ENCODE measurements at places on chromosomes 2 and 18. TPM values are rescaled to one million over a fixed set of nuclear protein-coding genes. Genes with fewer than 3 reads are reported as not detected.
A peak's percentile ranks its signal among the peaks of the same experiment; 100 is the strongest.

- H3K36me3 ChIP-seq: peaks cover 40% of the 10 kb centered on the region
- H3K27ac ChIP-seq: peak overlapping the region; percentile 47
- H3K4me3 ChIP-seq: no peak overlapping the region
- no peak for DNase-seq
- H3K4me1 ChIP-seq: peaks cover 20% of the 10 kb centered on the region
Observed at GRCh38 chr2:201220102-201220570, 37.2 kb downstream of the CASP10 start.

DNA sequence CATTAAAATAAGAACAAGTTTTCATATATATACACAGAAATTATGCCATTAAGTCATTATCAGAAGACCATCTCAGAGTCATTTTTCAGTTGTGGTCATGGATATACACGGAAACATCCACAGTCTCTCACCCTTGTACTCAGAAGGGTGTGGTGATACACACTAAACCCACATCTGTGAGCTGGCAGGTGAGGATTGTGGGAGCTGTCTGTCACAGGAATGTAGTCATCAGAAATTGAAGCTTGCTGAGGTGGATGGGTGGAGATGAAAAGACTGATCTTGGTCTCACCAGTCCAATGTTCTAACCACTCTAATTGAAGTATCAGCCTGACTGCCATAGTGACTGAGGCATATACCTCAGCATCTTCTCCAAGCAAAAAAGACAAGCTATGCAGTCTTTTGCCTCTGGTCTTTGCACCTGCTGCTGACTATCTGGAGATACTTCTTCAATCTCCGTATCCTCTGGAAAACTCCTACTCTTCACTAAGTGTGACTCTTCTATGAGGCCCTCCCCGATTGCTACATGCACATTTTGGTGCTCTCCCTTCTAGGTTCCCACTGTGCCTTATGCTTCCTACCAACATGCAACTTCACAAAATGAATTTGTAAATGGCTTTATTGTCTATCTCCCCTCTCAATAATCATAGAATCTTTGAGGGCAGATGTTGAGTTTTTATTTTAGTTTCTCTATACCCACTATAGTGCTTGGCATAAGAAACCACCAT, 232.8 kb downstream of the DYM start:
- DNase-seq: no peak
- peaks cover 34% of the 10 kb centered on the region for H3K36me3 ChIP-seq
- H3K4me3 ChIP-seq: no peak overlapping the region
- H3K4me1 ChIP-seq: no peaks in the 10 kb centered on the region

DNA sequence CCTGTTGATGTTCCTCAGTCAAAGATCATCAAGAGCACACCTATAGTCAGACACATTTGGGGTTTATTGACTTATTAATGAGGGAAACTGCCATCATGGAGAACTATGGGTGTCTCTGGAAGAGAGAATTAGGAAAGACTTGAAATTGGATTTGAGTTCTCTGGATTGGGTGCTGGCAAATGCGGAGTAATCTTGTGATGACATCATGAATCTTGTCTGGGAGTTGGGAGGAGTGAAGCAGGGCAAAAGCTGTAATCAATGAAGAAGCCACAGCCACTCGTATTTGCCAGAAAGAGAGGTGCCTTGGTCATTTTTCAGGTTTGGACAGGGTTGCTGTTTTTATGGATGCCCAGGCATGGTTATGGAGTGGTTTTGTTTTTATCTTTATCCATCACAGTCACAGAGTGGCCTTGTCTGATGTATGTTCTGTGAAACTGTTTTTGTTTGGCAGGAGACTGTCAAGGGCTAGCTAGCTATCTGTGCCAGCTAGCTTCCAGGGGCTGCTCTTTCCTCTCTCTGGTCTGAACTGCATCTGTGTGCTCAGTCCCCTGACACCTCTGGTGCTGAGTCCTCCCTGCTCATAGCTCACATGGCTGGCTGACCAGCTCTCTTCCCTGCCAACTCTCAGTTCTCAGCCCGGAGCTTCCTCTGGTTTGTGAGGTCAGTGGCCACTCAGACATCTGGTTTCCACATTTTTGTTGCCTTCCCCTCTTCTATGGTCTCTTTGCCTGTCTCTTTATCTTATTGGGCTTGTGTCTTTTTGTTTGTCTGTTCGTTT, 193.4 kb upstream of the RMP24 start:
- H3K4me3 ChIP-seq: no peak overlapping the region

- peaks cover 35% of the 10 kb centered on the region for H3K27me3 ChIP-seq
- H3K4me3 ChIP-seq: no peak overlapping the region
- no peak overlapping the region for H3K27ac ChIP-seq
Observed at GRCh38 chr2:236503100-236503499, 66.5 kb upstream of the ACKR3 start.

DNA sequence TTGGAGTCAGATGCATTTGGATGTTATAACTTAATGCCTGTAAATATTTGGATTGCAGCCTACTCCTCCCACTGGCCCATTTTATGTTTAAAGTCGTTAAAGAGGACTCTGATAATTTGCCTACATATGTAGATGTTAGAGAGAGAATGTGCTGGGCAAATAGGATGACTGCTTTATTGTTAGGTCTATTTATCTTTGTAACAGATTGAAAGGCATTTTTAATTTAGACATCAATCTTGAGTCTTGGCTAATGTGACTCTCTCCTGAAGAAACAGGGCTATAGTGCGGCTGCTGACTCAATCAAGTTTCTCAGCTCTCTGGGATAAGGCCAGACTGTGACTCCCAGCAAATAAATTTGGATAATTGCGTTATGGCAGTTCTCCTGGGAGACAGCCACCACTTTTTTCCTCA, 1101.4 kb downstream of the CBLN2 start:
- no peaks in the 10 kb centered on the region for H3K27me3 ChIP-seq
- DNase-seq: no peak
- H3K4me1 ChIP-seq: no peaks in the 10 kb centered on the region
- no peak overlapping the region for H3K4me3 ChIP-seq
- no peak overlapping the region for H3K27ac ChIP-seq
- H3K36me3 ChIP-seq: no peaks in the 10 kb centered on the region

Gene TEKT4
- not detected for total RNA-seq

DNA sequence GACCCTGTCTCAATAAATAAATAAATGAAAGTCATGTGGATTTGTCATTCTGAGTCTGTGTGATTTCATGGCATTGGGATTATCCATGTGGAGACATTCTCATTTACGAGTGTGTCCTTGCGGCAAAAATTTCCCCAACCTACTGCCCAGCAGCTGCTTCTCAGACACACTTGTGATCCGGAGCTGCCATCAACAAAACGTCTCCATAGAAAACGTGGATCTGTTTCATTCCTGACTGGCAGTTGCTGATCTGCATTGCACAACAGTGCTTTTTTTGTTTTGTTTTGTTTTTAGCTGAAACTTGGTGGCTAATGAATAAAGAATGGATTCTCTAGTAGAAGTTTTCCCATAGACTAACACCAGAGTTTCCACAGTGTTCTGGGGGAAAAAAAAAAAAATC, 74.7 kb downstream of the TGIF1 start:
- no peak for DNase-seq
- no peaks in the 10 kb centered on the region for H3K27me3 ChIP-seq
- H3K36me3 ChIP-seq: no peaks in the 10 kb centered on the region

Measured in activated B cell treated with CpG ODN at 0.5 μM for 24 hours (primary cell).